ENCODE measurements at places on chromosomes 11 and 22. TPM values are rescaled to one million over a fixed set of nuclear protein-coding genes. Genes with fewer than 3 reads are reported as not detected.
A peak's percentile ranks its signal among the peaks of the same experiment; 100 is the strongest.

The ZNF215 gene
- total RNA-seq: 1.5 TPM

DNA sequence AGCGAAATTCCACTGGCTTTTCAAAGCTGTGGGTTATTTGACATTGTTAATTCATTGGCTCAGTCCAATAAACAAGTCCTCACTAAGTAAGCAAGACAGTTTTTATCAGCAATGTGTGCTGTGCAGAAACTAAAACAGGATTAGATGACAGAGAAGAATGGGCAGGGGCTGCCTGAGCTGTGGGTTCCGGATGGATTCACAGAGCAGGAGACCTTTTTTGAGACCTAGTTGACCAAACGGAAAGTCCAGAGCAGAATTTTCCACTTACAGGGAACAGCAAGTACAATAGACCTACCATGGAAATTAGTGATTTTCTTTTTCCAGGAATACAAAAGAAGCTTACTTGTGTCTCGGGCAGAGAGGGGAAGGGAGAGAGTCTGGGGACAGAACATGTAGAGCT is 5.2 kb upstream of the KDM4F start:
- DNase-seq: no peak

GRCh38 chr11:66603072-66603471 is 10.1 kb downstream of the CCS start:
- DNase-seq: no peak

- peak; percentile 11 for DNase-seq
Measured at GRCh38 chr11:16818284-16818683, 79.8 kb downstream of the C11orf58 start.

DNA sequence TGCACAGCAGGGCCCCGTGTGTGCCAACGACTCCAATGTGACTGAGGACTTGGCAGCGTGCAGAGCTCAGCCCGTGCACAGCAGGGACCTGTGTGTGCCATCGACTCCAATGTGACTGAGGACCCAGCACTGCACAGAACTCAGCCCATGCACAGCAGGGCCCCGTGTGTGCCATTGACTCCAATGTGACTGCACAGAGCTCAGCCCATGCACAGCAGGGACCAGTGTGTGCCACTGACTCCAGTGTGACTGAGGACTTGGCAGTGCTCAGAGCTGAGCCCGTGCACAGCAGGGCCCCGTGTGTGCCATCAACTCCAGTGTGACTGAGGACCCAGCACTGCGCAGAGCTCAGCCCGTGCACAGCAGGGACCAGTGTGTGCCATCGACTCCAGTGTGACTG is 347.8 kb upstream of the B3GAT1 start:
- DNase-seq: no peak

All from suprapubic skin (tissue), 4 donors.